ENCODE measurements at places on chromosomes 4 and X.

- no peak for DNase-seq
Observed at GRCh38 chr4:55906989-55907388, 41.8 kb upstream of the CEP135 start.

- DNase-seq = no peak
Observed at GRCh38 chr4:113461281-113461680, 300.3 kb downstream of the CAMK2D start.

GRCh38 chr4:131584587-131584986 lies 1564.5 kb upstream of the PCDH10 start:
- no peak for DNase-seq

- DNase-seq = no peak
Observed at GRCh38 chrX:16633754-16634153, 16.2 kb upstream of the S100G start.

- DNase-seq = no peak
Observed at GRCh38 chrX:17433965-17434364, 59.0 kb downstream of the NHS start.

DNA sequence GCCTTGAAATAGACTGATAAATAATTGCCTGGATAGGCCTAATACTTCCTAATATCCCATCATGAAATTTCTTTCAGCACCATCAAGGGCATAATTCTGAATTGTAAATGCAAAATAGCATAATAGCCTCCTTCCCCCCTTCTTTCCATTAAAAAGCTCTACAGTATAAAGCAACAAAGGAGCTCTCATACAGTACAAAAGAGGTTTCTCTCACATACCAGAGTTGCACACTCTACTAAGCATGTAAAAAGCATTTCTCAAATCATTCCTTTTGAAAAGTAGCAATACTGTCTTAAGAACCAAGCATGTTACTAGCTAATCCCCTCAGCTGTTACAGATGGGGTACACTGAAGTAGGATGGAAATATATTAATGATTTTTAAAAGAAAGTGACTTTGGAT lies 509.0 kb downstream of the KLHL13 start:
- DNase-seq = no peak

DNA sequence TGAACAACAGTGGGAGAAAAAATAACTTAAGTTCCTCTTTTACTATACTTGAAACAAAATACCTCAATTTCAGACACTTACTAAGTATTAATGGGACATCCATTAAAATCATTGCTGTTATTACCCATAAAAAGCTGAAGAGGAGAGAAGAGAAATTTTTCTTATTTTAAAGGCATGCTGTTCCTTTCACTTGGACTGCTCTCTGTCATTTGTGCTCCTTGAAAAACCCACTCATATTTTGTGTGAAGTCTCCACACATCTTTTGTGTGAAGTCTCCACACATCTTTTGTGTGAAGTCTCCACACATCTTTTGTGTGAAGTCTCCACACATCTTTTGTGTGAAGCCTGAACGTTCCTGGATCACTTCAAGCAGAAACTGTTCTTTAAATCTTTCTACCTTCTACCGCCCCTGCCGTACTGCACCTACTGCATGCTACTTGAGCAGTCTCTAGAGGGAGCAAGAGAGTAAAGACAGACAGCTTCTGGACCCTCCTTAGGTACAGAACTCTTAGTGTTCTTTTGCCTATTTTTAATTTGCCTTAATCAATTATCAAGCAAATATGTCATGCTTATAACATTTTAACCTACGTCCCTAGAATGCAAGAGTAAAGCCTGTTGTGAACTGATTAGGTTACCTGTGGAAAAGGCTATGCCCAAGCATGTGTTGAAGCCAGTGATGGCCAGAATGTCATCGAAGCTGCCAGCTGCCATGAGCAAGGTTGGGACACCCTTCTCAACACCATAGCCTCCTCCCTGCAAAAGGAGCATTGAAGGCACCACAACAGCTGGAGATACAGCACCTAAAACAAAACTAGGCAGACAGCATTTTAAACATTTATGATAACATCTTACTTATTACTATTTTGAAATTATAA lies 27.1 kb upstream of the SLC9B1 start:
- no peak for DNase-seq

- DNase-seq = no peak
Observed at GRCh38 chr4:72006586-72006985, 25.2 kb upstream of the NPFFR2 start.

DNA sequence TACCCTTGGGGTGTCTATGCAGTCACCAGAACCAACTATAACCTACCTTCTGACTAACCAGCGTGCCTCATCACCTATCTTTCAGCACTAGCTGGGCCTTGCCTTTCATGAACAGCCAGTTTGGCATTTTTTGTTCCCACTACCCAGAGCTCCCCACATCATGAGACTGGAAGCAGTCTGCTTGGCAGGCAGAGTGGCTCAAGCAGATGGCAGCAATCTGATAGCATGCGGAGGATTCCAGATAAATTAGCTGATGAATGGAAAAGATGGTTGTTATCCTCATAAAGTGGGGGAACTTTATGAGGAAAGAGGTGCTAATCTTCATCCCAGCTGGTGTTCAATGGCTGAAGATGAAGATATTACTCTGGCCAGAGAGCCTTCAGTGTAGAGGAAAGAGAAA lies 243.2 kb upstream of the EDA2R start:
- no peak for DNase-seq

DNA sequence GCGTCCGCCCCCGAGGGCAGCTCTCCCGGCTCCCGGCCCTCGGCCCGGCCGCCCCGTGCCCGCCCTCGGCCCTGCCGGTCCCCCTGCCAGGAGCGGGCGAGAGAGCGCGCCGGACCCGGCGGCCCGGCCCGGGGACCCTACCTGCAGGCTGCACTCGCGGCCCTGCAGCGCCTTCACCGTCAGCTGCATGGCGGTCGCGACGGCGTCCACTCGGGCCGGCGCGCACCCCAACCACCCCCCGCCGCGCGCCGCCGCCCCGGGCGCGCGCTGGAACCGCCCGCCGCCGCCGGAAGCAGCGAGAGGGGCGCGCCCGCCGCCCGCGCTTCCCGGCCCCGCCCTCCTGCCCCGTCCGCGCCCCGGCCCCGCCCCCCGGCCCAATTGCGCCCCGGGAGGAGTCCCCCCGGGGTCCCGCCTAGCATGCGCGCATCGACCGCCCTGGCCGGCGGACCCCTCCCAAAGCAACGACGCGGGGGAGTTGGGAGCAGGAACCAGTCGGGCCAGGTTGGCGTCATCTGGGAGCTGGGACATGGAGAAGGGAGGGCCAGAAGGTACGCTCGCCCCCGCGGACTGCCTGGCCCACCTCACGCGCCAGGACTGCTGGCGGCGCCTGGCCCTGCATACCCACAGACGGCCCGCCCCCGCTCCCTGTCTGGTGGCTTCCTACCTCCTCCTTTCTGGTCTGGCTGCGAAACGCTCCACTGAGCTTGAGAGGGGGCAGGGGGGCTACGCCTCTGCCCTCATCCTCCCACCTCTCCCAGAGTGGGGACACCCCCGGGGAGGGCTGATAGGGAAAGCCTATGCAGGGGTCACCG lies at the start of gene UBL4A:
Gene UBL4A, minus strand, starts transcription at position 220 of the 812 bp plus-strand sequence. Its CDS starts 31 bp downstream, at position 189.
- DNase-seq = peak; percentile 35

GRCh38 chrX:24117258-24117657 lies 32.3 kb upstream of the ZFX start:
- no peak for DNase-seq

GRCh38 chr4:153652051-153652784 lies 31.9 kb upstream of the TLR2 start:
- DNase-seq = no peak
